Osteocyte (in vitro differentiated cells): ENCODE measurements at places on chromosomes 5 and 9. TPM values are rescaled to one million over a fixed set of nuclear protein-coding genes. Genes with fewer than 3 reads are reported as not detected.
A peak's percentile ranks its signal among the peaks of the same experiment; 100 is the strongest.

The ITGA1 gene
- total RNA-seq, result 143 and 150 TPM in 2 replicates

The C5orf52 gene
- total RNA-seq, result not detected in 2 replicates

- DNase-seq, result no peak
- H3K4me1 ChIP-seq, result no peaks in the 10 kb centered on the region
- no peak overlapping the region for H3K4me3 ChIP-seq
- no peak overlapping the region for H3K27ac ChIP-seq
- peaks cover 15% of the 10 kb centered on the region for H3K36me3 ChIP-seq
These were observed 63.3 kb upstream of the SMC5 start for GRCh38 chr9:70195456-70195855.

DNA sequence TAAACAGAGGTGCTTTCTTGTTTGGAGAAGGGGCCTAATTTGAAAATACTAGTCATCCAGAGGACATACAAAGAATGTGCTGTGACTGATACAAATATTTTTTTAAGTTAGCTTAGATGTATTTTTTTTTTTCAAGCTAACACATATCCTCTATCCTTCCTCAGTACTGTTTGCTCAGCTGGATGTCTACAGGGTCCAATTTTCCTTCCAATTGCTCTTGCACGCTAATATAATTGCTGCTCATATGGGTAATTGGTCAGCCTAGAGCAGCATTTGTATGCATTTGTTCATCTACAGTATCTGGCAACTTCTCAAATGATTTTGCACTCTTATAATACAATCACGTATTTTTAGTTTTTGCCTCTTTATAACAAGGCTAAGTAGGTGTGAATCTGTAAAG, 84.7 kb downstream of the ZDHHC21 start:
- DNase-seq, result no peak
- no peaks in the 10 kb centered on the region for H3K27me3 ChIP-seq
- peak overlapping the region; percentile 56 for H3K27ac ChIP-seq
- peaks cover 34% of the 10 kb centered on the region for H3K4me1 ChIP-seq
- peaks cover 10% of the 10 kb centered on the region for H3K36me3 ChIP-seq
- H3K4me3 ChIP-seq, result no peak overlapping the region

The FOXD4L6 gene
- not detected in 2 replicates for total RNA-seq

The DND1 gene
- 1.6 and 1.9 TPM in 2 replicates for total RNA-seq

DNA sequence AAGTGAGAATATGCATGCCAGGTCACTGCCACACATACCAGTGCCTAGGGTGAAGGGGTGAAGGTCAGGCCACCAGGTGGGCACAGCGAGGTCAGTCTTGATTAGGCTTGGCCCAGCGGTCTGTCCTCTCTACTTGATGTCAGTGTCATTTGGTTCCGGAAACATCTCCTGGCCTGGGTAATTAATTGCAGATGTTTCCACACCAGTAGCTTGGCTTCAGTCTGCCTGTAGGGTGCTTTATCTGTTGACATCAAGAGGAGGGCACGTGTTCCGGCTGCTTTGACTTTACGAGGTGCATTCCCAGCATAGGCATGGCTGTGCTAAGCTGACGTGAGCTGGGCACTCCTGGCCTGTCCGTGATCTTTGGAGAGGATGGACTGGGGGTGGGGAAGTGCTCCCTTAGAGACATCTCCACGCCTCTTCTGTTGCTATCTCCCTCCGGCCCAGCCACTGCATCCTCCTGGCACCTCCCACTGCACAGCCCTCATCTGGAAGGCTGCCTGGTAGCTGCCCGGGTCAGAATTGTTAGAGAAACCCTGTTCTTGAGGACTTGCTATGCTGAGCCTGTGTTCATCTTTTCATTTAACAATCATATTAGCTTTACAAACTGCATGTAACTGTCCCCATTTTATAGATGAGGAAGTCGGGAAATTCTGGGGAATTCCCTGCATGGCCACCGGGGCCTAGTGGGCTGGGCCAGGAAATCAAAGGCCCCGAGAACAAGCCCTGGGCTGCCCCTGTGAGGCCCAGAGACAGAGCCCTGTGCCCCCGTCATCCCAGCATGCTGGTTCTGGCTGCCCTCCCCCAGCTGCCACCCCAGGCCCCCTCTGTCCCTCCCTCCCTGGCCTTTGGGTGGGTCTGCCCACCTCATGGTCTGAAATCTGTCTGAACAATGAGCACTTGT, 29.1 kb downstream of the JADE2 start:
- H3K27ac ChIP-seq, result peak overlapping the region; percentile 92
- no peak for DNase-seq
- H3K4me1 ChIP-seq, result peaks cover 44% of the 10 kb centered on the region
- H3K27me3 ChIP-seq, result no peaks in the 10 kb centered on the region

DNA sequence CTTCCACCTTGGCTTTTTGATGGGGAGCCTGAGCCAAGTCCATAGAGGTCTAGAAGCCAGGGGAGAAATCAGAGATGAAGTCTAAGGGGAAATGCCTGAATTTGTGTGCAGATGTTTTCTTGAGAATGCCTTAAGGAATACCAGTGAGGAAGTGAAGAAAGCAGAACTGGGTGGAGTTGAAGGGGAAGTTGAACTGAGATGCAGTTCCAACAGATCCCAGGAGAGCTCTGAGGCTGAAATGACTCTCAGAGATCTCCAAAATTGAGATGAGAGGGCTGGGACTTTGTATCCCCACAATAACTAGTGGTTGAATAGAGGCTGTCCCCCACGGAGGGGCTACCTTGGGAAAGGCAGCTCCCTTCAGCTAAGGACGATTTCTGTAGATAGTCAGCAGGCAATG, 197.1 kb downstream of the ZNF462 start:
- DNase-seq, result no peak
- H3K4me3 ChIP-seq, result no peak overlapping the region
- no peak overlapping the region for H3K27ac ChIP-seq
- no peaks in the 10 kb centered on the region for H3K4me1 ChIP-seq
- no peaks in the 10 kb centered on the region for H3K27me3 ChIP-seq
- no peaks in the 10 kb centered on the region for H3K36me3 ChIP-seq

GRCh38 chr9:137369061-137369787, 53.7 kb downstream of the EXD3 start:
- H3K27me3 ChIP-seq, result no peaks in the 10 kb centered on the region
- no peak for DNase-seq
- H3K4me1 ChIP-seq, result no peaks in the 10 kb centered on the region
- H3K4me3 ChIP-seq, result no peak overlapping the region
- peaks cover 2% of the 10 kb centered on the region for H3K36me3 ChIP-seq

GRCh38 chr9:121261107-121261460, 6.9 kb upstream of the GSN start:
- H3K4me1 ChIP-seq, result peaks cover 37% of the 10 kb centered on the region
- H3K27ac ChIP-seq, result peak overlapping the region; percentile 33
- no peak overlapping the region for H3K4me3 ChIP-seq
- DNase-seq, result no peak
- no peaks in the 10 kb centered on the region for H3K27me3 ChIP-seq
- no peaks in the 10 kb centered on the region for H3K36me3 ChIP-seq

DNA sequence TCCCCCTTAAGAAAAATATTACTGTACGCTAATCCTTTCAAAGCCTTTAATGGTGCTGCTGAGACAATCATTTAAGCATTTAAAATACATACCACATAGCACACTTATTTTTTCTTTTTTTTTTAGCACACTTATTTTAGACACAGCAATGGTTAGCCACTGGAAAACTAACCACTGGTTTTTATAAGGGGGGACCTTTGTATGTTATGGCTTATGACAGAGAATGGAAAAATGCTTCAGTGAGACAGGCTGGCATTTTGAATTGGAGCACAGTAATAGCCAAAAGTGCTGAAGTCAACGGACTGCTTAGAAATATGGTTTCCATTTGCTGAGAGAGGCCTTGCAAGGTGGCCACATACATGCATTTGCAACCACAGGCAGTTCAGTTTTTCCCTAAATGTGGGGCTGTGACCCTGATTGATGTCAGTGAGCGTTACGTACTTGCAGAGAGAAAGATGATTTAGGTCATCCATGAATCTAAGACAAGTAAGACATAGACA, 28.5 kb downstream of the AOPEP start:
- H3K36me3 ChIP-seq, result peaks cover 6% of the 10 kb centered on the region
- DNase-seq, result no peak
- no peaks in the 10 kb centered on the region for H3K27me3 ChIP-seq
- H3K4me3 ChIP-seq, result no peak overlapping the region

DNA sequence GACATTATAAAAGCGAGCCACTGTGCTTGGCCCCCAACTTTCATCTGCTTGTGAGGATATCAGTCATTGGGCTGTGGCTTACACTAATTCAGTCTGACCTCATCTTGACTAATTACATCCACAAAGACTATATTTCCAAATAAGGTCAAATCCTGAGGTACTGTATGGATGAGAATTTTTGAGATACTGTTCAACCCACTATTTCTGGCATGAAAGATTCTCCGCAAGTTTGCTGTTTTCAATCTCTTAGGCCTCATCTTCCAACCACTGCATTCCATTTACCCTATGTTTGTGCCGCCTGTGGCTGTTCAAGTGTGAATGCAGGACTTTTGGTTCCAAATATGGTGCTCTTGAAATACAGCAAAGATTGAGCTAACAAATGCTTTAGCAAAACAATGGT, 400.9 kb upstream of the SGCD start:
- H3K27me3 ChIP-seq, result peaks cover 14% of the 10 kb centered on the region
- no peaks in the 10 kb centered on the region for H3K36me3 ChIP-seq
- H3K4me1 ChIP-seq, result no peaks in the 10 kb centered on the region

The ANKDD1B gene
- total RNA-seq, result 0.63 and 0.67 TPM in 2 replicates

DNA sequence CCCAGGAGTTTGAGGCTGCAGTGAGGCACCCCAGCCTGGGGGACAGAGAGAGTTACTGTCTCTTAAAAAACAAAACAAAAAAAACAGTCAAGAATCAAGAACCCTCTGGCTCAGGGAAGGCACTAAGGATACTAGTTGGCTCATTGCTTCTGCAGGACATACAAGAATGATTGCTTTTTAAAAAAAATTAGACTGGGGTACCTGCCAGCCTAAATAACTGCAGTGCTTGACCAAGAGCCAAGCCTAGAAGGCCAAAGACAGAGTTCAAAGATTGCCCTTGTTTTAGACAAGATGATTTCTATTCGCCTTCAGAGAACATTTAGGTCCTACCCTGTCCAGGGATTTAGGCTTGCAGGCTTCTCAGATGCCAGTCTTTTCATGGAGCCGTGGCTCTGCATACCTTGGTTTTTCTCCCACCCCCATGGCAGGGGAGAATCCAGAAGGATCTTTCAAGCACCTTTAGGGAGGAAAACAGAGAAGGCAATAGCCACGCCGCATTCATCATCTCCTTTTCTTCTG, 93.7 kb upstream of the IL6ST start:
- no peaks in the 10 kb centered on the region for H3K27me3 ChIP-seq
- peaks cover 9% of the 10 kb centered on the region for H3K4me1 ChIP-seq
- no peak overlapping the region for H3K27ac ChIP-seq

GRCh38 chr9:126468141-126468825, 141.7 kb downstream of the MVB12B start:
- no peak for DNase-seq
- peaks cover 10% of the 10 kb centered on the region for H3K36me3 ChIP-seq
- no peak overlapping the region for H3K27ac ChIP-seq
- H3K27me3 ChIP-seq, result no peaks in the 10 kb centered on the region

DNA sequence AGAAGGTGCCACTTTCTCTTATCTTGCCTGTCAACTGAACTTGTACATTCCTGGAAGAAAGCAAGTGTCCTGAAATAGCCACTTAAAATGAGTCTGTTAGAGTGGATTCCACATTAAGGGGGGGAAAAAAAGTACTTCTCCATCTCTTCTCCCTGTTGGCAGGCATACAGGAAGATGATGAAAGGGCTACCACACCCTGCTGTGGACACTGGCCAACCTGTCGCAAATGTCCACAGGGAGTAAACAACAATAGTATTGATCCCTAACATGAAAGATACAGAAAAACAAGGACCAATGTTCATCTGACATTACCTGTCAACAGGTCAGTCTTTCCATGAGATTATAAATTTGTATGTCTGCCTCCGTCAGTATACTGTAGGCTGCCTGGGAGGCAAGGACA, 265.1 kb upstream of the MAP3K1 start:
- no peak overlapping the region for H3K27ac ChIP-seq
- H3K36me3 ChIP-seq, result no peaks in the 10 kb centered on the region
- no peaks in the 10 kb centered on the region for H3K27me3 ChIP-seq
- DNase-seq, result no peak
- H3K4me1 ChIP-seq, result peaks cover 10% of the 10 kb centered on the region
- no peak overlapping the region for H3K4me3 ChIP-seq

- no peaks in the 10 kb centered on the region for H3K36me3 ChIP-seq
- peaks cover 4% of the 10 kb centered on the region for H3K4me1 ChIP-seq
- no peak overlapping the region for H3K4me3 ChIP-seq
- H3K27me3 ChIP-seq, result peaks cover 2% of the 10 kb centered on the region
- H3K27ac ChIP-seq, result no peak overlapping the region
These were observed 1696.0 kb upstream of the CDH9 start for GRCh38 chr5:28734396-28734795.

GRCh38 chr5:40441733-40442132, 238.0 kb upstream of the PTGER4 start:
- H3K4me3 ChIP-seq, result no peak overlapping the region
- H3K27ac ChIP-seq, result no peak overlapping the region
- peaks cover 18% of the 10 kb centered on the region for H3K4me1 ChIP-seq
- no peak for DNase-seq
- H3K27me3 ChIP-seq, result no peaks in the 10 kb centered on the region
